Activated CD4-positive, alpha-beta memory T cell treated with anti-CD3 and anti-CD28 coated beads, Interleukin-2, amount 10 ng/mL, durations not matched to agents 7 days and 5 days (primary cell): ENCODE measurements at places on chromosomes 12 and 14.

DNA sequence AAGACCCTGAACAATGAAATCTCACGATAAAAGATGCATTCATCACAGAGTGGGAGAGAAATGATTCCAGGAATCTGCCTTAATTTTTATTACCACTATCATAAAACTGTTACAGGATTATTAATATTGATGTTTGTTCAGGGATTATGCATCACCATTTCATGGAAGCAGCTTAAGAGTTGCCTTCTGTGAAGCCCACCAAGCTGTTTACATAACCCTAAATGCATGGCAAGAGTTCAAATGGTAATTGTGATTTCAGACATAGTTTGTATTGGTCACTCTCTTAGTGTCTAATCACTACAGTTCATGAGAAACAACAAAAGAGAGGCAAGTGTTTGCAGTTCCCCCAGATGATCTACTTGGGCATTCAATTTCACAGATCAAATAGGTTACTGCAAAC, 527.7 kb downstream of the RPS29 start:
- no peak for DNase-seq

- DNase-seq = no peak
Measured at GRCh38 chr14:106631879-106632278, 1105.5 kb downstream of the TMEM121 start.

GRCh38 chr14:103101963-103102688, 7.6 kb downstream of the EXOC3L4 start:
- no peak for DNase-seq

DNA sequence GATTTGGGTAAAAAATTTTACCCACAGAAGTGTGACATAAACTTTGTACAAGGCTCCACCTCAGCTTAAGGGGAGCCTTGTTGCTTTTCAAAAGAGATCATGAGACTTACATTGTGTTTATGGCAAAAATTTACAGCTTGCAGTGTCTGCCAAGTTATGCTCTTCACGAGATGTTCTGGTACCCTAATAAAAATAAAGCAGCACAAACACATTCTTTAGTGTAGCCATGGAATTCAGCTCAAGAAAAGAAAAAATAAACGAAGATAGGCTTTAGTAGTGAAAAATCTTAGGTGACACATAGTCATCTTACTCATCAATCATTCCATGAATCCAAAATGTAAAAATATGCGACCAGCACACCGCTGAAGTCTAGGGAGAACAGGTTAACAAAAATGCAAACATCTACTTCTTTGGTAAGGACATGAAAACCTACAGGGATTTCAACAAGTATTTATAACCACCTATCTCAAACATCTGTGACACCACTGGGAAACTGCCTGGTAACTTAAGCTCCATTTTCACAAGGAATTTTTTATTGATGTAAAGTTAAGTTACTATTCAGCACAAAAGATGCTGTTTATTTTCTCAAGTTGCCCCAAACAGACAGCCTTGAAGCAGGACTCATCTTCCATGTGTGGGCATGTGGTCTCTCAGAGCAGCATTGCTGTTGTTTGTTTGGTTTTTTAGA, 32.9 kb downstream of the DMAC2L start:
- no peak for DNase-seq

- DNase-seq = no peak
Measured at GRCh38 chr12:14393751-14394150, 28.3 kb downstream of the ATF7IP start.

DNA sequence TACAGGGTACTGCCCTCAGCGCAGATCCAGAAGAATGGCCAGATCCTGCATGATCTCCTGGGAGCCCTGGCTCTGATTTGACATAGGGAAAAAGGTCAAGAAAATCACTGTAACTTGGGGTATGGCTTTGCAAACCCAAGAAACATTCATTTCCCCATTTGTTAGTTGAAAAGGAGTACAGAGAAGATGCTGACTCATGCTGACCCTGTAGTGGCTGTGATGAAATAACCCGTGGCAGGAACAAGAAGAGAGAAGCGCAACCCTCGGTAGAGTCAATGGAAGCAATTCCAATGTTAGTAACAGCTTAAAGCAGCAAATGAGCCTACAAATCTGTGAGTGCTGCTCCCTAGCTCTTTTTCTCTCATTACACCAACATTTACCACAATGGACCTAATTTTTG, 281.6 kb upstream of the NPAS3 start:
- DNase-seq = no peak

- DNase-seq = no peak
Measured at GRCh38 chr12:109343677-109344076, 4.0 kb upstream of the MYO1H start.

DNA sequence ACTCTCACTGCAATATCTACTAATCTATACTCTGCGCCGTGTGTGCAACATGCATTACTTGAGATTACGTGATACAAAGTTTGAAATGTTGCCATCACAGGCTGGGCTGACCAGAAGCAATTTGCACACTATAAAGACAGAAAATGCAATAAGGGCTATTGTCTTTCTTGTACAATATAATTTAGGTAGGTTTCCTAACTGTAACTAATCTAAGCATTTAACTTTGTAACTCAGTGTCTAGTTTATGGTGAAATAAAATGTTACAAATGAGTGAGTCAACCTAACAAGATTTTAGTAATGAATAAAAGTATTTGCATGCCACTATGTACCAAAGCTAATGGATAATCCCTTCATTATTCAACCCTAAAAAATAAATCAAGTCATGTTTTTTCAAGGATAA, 57.8 kb downstream of the LRP6 start:
- DNase-seq = no peak

DNA sequence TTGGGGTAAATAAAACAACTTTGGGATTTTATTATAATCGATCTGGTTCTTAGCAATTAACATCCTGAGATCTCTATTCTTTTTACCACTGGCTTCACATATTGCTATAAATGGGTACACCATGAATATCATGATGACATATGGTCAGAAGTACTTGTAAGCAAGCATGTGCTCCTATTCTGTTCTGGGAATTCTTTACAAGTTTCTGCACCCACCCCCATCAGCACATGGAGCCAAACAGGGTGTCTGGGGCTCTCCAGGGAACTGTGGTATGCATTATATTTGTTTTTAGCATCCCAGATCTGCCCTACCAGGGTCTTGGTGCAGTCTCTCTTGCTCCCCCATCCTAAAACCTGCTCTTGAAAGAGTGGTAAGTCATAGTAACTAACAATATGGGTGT, 31.3 kb downstream of the DMAC2L start:
- DNase-seq = no peak

- DNase-seq = no peak
Measured at GRCh38 chr12:83057436-83057835, 370.7 kb downstream of the TMTC2 start.

DNA sequence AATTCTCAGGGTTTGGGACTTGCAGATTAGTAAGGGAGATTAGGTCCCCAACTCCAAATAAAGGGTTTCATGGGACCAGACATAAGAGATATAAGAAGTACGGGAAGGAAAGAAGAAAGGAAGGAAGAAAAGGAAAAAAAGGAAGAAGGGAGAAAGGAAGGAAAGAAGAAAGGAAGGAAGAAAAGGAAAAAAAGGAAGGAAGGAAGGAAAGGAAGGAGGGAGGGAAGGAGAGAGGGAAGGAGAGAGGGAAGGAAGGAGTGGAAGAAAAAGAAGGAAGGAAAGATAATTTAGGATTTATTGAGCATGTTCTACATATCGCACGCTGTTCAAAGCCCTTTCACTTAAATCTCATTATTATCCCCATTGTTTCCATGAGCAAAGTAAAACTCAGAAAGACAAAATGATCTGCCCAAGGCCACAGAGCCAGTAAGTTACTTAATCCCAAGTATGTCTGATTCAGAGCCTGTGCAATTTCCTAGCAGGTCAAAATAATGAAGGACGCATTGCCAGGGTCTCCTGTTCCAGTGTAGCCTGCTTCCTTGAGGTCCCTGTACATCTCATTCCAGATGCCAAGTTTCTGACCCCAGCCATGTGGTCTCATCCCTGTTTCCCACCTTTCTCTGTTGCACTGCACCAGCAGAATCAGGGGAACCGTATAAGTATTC, 3.9 kb upstream of the HDAC7 start:
- DNase-seq = no peak

- DNase-seq = no peak
Measured at GRCh38 chr14:73973497-73973896, 23.4 kb downstream of the COQ6 start.

GRCh38 chr14:36014236-36014635, 162.3 kb downstream of the PTCSC3 start:
- no peak for DNase-seq

GRCh38 chr12:9364224-9365176, 156.3 kb upstream of the PZP start:
- DNase-seq = peak; percentile 68
